Activated CD8-positive, alpha-beta memory T cell treated with anti-CD3 and anti-CD28 coated beads, Interleukin-2, amount 10 ng/mL, durations not matched to agents 7 days and 5 days (primary cell): ENCODE measurements at places on chromosomes 6 and 20. TPM values are rescaled to one million over a fixed set of nuclear protein-coding genes. Genes with fewer than 3 reads are reported as not detected.
A peak's percentile ranks its signal among the peaks of the same experiment; 100 is the strongest.

DNA sequence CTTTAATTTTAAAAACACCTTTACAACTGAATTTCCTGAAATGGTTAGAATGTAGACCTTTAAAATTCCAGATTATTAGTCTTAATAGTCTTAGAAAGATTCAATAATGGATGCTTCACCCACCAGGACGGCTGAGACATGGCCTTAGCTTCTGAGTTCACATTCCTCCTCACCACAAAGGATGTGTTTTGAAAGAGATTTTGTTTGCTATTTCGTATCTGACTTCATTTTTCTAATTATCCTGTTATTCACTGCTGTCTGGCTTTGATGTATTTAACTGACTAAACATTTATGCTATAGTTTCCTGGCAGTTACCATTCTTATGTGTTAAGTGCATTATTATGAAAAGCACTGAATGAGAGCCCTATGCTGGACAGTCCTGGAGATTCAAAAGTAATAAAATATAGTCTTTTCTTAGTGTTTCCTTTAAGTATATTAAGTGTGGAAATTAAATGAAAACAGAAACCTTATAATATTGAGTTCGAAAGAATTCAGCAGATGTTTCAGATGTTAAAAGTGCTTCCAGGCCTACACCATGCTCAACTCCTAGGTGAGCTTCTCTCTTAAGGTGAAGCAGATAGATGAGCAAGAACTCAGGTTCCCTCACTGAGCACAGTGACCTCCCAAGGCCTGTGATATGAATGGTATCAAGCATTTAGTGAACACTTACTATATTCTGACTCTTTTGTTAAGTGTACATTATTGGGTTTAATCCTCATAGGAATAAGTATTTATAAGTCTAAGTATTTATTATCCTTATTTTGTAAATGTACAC, 40.3 kb downstream of the MAP3K4 start:
- no peak overlapping the region for H3K4me3 ChIP-seq
- no peaks in the 10 kb centered on the region for H3K27me3 ChIP-seq
- DNase-seq, result no peak

DNA sequence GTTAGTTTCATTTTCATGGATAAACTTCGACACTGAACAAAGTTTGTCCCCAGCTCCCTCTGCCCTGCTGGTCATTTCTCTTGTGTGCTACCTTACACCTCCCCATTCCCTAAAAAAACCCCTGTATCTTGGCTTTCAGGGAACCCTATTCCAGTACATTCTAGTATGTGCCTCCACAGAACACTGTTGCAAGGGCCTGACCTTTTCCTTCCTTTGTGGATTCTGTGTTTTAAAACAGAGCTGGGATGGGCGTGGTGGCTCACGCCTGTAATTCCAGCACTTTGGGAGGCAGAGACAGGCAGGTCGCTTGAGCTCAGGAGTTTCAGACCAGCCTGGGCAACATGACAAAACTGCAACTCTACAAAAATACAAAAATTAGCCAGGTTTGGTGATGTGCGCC, 20.6 kb upstream of the QKI start:
- peaks cover 4% of the 10 kb centered on the region for H3K4me1 ChIP-seq
- H3K27ac ChIP-seq, result no peak overlapping the region
- H3K4me3 ChIP-seq, result no peak overlapping the region
- DNase-seq, result no peak
- no peaks in the 10 kb centered on the region for H3K36me3 ChIP-seq

GRCh38 chr6:35294308-35294945, 3.2 kb upstream of the DEF6 start:
- H3K4me3 ChIP-seq, result no peak overlapping the region
- peaks cover 11% of the 10 kb centered on the region for H3K36me3 ChIP-seq
- DNase-seq, result peak; percentile 62
- peaks cover 21% of the 10 kb centered on the region for H3K4me1 ChIP-seq

GRCh38 chr6:131103296-131103695, 32.0 kb upstream of the AKAP7 start:
- H3K27me3 ChIP-seq, result peaks cover 5% of the 10 kb centered on the region
- no peaks in the 10 kb centered on the region for H3K36me3 ChIP-seq
- H3K4me3 ChIP-seq, result no peak overlapping the region
- H3K4me1 ChIP-seq, result no peaks in the 10 kb centered on the region
- no peak overlapping the region for H3K27ac ChIP-seq
- DNase-seq, result no peak

Gene ADGB
- total RNA-seq, result not detected

Gene PHACTR1
- total RNA-seq, result 2.2 TPM
